Right cardiac atrium (tissue), 5 donors: ENCODE measurements at places on chromosomes 12 and 14.

GRCh38 chr12:95262808-95263207, 45.2 kb downstream of the VEZT start:
- DNase-seq = no peak

DNA sequence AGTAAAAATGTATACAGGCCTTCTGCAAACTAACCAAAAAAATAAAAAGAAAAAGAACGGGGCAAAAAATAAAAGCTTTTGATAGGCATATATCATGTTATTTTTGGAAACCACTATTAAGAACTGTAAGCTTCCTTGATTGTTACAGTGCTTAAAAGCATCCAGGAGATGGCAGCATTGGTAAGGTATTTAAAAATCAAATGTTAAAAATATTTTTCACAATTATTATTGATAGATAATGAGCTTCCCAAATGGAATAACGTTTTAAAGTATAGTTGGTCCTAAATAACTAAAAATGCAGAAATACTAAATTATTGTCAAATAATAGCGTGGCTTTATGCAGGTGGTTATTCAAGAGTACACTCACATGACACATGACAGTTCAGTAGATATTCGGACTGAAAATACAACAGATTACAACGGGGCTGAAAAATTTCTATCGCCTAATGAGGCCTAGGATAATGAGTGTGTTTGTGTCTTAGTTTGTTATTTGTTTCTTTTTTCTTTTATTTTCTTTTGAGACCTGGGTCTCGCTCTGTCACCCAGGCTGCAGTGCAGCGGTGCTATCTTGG, 127.2 kb upstream of the ATF7IP start:
- DNase-seq = no peak

DNA sequence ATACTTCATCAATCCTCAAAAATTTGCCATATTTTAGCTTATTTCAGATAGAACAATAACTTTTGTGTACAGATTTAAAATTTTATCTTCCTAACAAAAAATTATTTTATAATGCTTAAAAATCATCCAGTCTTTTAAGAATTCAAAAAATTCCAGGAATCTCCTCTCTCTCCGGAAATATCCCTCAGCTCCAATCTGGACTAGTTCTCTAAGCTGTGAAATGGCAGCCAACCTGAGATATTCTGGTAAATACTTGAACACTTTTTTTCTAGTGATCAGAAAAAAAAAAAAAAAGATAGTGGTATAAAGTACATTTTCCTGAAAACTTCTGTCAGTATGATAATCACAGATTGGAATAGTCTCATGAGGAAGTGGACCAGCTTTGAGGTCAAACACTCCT, 57.6 kb downstream of the SSPN start:
- no peak for DNase-seq

DNA sequence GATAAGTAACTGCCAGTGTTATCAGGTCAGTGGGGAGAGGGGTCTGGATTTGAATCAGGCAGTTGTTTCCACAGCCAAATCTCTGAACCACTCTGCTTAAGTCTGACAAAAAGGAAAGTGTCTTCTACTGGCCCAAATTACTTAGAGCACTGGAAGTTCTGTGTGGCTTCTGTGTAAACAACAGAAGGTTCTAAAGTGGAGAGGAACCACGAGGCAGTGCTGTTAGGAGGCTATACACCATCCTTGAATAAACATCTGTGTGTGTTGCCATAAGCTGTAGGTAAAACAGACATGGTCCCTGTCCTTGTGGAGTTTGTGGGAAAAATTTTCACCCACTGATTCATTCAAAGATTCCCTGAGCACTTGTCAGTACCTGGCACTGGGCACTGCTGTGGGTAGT, 50.0 kb downstream of the GALNT4 start:
- DNase-seq = no peak

GRCh38 chr14:105527826-105528585, 1.6 kb downstream of the TMEM121 start:
- peak; percentile 93 for DNase-seq

DNA sequence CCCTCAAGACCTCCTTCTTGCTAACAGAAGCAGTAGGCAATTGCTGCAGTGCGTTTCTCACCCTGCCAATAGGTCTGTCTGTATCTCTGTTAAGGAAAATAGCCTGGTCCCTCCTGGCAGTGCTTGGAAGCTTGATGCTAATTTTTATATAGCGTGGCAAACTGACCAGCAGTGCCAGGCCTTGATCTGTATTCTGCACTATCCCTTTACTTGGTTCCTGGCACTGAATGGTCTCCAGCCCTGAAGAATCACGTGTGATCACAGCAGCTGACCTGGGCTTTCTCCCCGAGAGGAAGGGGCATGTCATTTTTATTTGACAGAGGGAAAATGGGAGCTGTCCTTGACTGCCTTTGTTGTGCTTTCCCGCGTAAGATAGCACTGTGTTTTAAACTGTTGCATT, 48.7 kb upstream of the TRAF3 start:
- DNase-seq = no peak

DNA sequence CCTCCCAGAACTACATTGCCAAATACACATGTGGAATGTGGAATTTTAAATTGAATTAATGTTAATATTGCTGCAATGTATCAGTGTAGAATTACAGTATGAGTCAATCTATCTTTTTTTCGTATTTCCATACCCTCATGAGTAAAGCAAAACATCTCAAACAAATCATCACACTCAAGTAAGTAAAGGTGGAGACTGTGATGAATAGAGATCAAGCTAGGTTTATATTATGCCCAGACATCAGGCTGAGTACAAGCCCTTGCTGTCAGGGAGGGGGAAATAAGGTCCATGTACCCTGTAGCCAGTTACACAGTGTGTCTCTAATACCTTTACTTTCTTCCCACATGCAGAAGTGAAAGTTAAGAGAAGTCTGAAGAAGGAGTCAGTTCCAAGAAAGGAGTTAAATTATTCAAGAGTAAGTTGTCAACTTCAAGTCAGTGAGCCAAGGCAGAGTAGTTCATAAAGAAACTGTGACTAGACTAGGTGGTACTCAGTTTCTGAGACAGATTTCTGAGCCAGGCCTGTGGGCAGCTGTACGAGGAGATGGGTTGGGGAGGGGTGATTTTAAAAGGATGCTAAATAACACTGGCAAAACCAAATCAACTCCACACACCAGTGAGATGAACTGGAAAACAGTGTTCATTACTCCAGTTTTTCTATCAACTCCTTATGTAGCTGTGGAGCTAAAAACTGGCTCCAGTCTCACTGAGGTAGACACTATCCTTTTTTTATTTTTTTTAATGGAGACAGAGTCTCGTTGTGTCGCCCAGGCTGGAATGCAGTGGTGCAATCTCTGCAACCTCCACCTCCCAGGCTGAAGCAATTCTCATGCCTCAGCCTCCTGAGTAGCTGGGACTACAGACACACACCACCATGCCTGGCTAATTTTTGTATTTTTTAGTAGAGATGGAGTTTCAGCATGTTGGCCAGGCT, 23.8 kb upstream of the STK38L start:
- DNase-seq = no peak

DNA sequence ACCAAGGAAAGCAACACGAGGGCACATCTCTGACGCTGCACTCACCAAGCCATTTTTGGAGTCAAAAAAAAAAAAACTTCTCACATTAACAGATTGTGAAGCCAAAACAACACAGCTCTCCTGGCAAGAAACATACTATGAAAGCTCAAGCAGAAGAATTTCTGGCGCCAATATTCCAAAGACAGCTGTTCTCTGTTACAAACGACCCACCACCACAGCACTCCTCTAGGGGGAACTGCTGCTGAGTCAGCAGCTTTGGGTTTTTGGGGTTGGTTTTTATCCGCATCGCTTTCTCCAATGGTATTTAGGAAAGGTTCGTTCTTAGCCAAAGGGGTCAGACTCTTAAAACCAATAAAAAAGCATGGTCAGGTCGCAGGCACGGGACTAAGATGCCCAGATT, 379.4 kb downstream of the RPS29 start:
- DNase-seq = no peak

- DNase-seq = no peak
These were observed 51.6 kb downstream of the PRKCH start for GRCh38 chr14:61372842-61373555.

GRCh38 chr12:47863467-47863866, 41.3 kb downstream of the VDR start:
- no peak for DNase-seq

DNA sequence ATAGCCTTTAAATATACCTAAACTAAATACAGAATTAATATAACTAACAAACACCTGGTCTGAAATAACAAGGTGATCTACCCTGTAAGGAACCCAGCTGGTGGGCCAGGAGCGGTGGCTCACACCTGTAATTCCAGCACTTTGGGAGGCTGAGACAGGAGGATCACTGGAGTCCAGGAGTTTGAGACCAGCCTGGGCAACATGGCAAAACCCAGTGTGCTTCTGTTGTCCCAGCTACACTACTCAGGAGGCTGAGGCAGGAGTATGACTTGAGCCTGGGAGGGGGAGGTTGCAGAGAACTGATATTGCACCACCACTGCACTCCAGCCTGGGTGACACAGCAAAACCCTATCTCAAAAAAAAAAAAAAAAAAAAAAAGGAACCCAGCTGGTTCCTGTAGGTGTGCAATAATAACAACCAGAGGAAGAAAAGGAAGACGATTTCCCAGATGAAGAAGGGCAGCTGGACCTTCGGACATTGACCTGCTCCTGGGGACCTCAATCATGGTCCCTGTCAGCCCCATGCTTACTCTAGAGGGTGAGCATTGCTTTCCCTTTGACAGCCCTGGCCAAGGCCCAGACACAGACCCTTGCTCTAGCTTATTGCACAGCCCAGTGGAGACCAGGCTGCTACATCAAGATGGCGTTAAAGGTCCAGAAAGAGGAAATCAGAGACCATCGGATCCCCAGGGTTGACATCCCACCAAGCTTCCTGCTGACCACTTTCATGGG, 5.4 kb downstream of the FOS start:
- DNase-seq = no peak

- peak; percentile 78 for DNase-seq
These were observed 55.3 kb downstream of the ELK3 start for GRCh38 chr12:96249196-96250118.

DNA sequence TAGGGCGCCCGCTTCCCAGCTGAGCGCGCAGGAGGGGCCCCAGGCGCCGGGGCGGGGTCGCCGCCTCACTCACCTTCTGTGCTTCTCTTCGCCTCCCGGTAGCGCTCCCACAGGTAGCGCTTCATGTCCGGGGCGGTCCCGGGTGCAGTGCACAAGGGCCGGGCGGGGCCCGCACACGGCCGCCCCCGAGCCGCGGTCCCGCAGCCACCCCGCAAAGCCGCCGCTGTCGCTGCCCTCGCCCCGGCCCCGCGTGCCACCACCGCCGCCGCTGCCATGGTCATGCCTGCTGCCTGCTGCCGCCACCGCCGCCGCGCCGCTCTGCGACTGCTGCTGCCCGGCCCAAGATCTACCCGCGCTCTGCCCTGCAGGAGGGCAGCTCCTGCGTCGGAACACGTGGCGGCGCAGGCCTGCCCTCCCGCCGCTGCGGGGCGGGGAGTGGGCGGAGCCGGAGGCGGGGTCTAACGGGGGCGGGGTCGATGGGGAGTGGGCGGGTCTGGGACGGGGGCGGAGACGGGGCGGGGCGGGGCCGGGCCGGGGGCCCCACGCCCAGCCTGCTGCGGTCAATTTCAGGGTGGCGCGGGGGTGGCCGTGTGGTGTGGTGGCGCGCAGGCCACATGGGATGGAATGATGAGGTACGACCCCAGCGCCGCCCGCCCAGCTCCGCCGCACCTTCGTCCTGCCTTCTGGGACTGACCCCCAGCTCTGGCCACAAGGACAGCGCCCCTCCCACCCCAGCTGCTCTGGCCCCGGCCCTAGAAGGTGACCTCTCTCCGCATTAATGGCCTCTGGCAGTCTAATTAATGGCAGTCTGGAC, at the start of gene NT5DC3:
NT5DC3 (minus strand) TSS at position 359 of the 814 bp plus-strand sequence; CDS start at position 281, 78 bp downstream.
- peak; percentile 94 for DNase-seq

DNA sequence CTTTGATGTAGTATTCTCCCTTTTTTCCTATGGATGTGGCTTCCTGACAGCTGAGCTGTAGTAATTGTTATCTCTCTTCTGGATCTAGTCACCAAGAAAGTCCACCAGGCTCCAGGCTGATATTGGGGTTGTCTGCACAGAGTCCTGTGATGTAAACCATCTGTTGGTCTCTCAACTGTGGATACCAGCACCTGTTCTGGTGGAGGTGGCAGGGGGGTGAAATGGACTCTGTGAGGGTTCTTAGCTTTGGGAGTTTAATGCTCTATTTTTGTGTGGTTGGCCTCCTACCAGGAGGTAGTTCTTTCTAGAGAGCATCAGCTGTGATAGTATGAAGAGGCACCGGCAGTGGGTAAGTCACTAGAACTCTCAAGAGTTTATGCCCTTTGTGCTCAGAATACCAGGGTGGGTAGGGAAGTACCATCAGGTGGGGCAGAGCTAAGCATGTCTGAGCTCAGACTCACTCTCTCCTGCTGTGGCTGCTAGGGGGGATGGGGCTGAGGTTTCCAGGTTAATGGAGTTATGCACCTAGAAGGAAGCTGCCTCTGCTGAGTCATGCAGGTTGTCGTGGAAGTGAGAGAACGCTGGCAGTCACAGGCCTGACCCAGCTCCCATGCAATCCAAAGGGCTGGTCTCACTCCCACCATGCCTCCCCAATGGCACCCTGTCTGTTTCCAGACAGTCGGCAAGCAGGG, 3.0 kb upstream of the TAS2R14 start:
- DNase-seq = no peak

DNA sequence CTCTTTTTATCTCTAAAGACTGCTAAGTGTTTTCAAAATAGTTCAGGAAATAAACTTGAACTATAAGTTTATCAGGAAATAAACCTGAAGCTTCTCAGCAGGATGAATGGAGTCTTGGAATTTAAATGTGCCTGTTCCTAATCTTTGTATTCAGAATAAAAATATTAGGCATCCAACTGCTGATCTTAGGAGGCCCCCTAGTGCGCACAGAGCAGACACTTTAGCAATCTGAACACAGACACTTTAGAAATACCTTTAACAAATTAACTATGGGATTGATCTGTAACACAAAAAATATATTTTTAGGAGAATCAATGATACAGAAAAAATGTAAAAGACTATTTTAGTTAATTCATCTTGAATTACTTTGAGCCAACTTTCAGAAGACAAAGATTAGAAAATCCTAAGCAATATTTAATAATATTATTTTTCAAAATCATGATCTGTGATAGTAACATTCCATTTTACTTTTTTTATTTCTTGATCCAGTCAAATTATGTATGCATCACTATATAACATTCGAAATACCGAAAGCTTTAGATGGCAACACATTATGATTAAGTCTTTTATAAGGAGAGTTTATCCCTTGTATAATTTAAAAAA, 80.9 kb downstream of the SLC41A2 start:
- peak; percentile 22 for DNase-seq

DNA sequence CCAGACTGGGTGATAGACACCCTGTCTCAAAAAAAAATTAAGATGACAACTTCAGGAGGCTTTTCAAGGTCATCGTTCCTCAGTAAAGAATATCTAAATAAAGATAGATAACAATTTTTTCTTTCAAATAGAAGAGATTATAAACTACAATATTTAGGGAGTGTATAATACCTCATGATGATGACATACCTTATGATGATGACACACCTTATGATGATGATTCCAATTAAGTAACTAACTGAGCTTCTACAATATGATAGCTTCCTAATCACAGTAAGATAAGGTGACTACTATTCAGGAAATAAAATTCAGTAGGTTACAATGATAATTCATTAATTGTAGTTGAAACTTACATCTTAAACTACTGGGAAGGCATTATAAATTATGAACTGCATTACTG, 40.4 kb downstream of the KITLG start:
- no peak for DNase-seq
